ENCODE measurements at places on chromosomes 6 and 20. TPM values are rescaled to one million over a fixed set of nuclear protein-coding genes. Genes with fewer than 3 reads are reported as not detected.
A peak's percentile ranks its signal among the peaks of the same experiment; 100 is the strongest.

PRPF6 gene
- 60.8 TPM for total RNA-seq

ADAM33 gene
- not detected for total RNA-seq

CPNE5 gene
- total RNA-seq: 1.3 TPM

EPPIN gene
- not detected for total RNA-seq

- no peak for DNase-seq
Observed at GRCh38 chr6:7578931-7579330, 11.1 kb upstream of the SNRNP48 start.

DNA sequence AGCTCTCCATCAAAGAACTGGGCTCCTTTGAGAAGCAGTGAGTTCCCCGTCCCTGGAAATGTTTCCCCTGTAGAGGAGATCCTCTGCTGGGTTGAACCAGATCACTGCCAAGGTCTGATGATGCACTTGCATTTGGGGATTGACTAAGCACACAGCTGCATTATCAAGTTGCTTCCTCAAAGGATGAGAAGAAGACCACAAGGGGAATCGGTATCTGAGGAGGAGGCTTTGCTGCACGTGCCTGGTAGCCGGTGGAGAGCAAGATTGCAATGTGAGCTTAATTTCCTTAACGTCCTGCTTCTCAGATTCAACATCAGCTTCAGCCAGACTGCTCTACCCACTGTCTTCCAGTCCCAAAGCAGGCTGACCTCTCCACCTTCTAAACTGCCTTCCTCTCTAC is 128.8 kb upstream of the STMND1 start:
- DNase-seq: no peak

- peak; percentile 51 for DNase-seq
Observed at GRCh38 chr6:53718597-53719460, 53.3 kb upstream of the KLHL31 start.

GRCh38 chr6:109290143-109290931 is 91.9 kb downstream of the CD164 start:
- no peak for DNase-seq

DNA sequence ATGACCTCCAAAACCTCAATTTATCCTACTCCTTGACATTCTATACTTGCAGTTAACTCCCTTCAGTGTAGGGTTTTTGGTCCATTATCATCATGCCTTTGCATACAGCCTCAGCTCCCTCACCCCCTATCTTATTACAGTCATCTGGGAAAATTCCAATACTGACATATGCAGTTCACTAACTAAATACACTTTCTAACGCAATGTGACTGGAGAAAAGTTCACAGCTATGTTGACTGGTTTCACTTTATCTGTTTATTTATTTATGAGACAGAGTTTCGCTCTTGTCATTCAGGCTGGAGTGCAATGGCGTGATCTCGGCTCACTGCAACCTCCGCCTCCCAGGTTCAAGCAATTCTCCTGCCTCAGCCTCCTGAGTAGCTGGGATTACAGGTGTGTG is 64.9 kb downstream of the CRYBG1 start:
- no peak for DNase-seq

DNA sequence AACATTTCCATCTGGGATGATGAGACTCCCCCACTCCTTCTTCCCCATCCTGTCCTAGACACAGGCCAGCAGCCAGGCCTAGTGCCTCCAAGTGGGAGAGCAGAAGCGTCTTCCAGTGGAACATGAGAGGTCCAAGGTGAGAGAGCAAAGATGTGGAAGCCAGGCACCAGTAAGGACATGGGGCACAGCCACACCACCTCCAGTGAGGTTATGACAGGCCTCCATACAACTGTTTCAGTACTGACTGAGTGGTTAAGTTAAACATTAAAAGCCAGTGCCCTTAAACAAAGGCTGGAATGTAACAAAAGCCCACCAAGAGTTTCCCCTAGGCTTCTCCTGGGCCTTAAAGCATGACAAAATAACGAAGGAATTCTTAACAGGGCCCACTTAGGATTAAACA is 5.3 kb downstream of the ZBTB24 start:
- DNase-seq: no peak

DNA sequence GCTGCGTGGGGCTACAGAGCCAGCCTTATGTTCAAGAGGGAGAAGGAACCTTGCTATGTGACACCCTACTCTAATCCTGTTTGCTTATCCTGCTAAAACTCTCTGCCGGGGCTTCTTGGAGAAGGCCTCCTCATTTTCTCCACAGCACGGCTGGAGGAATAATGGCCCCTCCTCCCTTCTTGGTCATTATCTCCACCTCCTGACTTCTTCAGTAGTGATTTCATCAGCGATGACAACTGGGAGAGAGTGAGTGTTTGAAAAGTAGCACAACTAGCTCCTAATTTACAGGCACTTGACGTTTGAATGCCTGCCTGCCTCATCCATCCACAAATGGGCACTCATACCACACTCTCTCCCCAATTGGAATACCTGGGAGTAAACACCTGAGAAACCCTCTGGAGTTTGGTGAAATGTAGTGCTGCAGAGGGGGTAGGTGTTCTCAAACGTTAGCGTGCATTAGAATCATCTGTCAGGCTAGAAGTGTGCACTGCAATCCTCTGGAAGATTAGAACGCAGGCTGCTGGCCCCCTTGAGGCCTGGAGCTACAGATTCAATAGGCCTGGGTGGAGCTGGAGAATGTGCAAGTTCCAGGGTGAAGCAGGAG is 148.5 kb downstream of the FOXC1 start:
- DNase-seq: no peak

DNA sequence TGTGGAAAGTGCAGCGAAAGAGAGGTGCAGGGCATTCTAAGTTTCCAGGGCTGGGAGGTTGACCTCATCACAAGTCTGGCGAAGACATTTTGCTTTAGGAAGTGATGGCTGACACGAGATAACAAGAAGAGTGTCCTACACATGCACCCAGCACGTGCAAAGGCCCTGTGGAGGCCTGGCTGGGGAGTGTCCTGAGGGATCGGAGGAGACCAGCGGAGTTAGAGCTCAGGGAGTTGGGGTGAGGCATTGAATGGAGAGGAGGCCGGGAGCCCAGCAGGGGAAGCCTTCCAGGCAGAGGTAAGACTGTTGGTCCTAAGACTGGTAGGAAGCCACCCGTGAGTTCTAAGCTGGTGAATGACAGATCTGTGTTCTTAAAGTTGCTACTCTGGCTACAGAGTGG is 58.4 kb downstream of the PPP1R14C start:
- no peak for DNase-seq

- DNase-seq: no peak
Observed at GRCh38 chr6:111583986-111584385, 21.7 kb downstream of the TRAF3IP2 start.

DNA sequence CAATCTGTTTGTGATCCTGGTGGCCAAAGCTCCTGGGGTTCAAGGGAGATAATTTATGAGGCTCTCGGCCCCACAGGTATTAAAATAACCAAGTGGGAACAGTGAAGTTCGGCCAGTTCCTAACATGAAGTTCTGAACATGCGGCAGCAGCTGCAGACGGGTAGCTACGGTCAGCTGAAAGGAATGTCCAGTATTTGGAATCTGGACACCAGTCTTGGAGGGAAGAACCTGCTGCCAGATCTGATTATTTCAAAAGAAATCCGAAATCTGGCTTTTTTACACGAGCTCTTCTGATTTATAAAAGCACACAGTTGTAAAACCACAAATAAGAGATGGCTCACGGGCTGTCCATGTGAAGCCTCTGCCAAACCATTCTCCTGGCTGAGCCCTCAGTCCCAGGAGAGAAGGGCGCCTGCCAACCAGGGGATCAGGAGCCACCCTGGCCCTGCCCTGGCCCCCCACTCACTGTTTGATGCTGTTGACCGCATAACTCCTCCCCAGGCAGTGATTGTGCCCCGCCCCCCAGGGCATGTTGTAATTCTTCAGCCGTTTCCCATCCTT is 28.2 kb upstream of the KCNB1 start:
- no peak for DNase-seq

- no peak for DNase-seq
Observed at GRCh38 chr20:57064836-57065235, 201.6 kb downstream of the BMP7 start.

DNA sequence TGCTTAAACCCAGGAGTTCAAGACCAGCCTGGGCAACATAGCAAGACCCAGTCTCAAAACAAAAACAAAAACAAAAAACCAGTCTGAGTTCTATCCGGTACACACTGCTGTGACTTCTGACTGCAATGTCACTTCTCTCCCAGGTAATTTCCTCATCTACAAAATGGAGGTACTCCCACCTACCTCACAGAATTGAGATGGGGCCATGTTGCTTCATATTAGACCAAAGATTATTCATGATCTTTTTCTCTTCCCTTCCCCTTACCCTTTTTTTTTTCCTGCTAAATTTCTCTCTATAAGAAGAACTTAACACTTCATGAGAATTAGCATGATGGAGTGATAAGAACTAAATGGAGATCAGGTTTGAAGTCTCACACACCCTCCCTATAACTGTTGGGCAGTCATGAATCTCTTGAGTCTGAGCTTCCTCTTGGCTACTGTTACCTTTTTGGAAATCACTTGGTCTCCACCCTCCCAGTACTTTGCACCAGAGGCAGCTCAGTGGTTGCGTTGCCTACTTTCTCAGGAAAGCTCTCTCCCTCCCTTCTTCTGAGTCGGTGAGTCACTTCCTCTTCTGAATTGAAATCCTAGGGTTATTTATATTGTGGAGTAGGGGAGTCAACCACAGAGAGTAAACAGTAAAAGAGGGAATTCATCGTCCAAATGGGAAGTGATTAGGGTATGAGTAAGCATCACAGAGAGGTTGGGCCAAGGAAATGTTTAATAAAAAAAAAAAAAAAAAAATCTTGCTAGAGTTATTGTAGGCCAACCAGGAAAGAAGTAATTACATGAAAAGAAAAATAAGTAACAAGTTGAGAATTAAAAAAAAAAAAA is 59.9 kb upstream of the MAP7 start:
- peak; percentile 100 for DNase-seq

DNA sequence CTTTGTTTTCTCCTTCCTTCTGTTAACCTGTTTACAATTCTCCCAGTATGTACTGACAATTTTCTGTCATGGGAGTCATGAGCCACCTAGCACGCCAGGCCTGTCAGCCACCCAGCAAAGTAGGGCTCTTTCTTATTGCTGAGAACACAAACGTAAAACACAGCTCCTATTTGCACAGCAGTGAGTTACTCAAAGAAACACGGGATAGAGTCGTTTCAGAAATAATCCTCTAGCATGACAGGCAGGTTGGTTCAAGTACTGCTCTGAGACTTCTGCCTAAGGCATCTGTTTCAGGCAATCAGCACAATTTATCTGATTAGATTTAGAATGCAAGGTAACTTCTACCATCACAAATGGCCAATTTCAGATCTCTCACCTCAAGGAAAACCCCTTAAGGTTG is 88.8 kb downstream of the CD24 start:
- no peak for DNase-seq

- DNase-seq: no peak
Observed at GRCh38 chr20:31394900-31395299, 4.5 kb upstream of the DEFB119 start.

GRCh38 chr20:53655625-53656292 is 62.1 kb upstream of the ZNF217 start:
- no peak for DNase-seq

GRCh38 chr6:165129086-165129485 is 180.3 kb downstream of the C6orf118 start:
- DNase-seq: no peak

DNA sequence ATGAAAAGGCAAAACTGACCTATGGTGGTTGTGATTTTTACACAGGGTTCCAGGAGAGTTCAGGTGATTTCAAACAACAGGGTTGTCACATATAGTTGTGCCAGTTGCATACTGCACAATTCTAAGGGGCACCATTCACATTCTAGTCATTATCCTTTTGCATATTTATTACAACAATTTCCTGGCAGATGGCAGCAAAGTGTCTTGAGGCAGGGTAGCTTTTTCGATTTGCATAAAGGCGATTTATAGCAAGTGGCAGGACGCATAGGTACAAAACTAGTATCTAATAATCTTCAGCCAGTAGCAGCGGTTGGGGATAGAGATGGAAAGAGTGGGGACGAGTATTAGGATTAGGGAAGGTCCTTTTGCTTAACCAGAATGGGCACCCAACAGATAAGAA is 46.5 kb upstream of the TRAF3IP2 start:
- no peak for DNase-seq

GRCh38 chr6:42275376-42276033 is 57.8 kb upstream of the MRPS10 start:
- DNase-seq: no peak

DNA sequence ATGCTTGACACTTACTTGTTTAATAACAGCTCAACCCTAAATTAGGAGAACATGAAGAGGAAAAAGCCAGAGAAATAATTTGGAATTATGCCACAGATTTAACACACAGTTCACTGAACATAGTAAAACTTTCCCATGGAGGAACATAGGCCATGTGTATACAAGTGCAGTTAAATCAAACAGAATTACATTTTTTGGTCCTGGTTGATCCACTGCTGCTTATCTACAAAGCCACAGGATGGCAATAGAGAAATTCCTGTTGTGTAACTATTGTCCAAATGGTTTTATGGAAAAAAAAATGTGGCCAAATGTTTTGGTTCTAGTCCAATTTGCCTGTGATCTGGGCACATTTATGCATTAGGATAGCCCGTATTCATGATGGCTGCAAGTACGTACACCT is 136.8 kb downstream of the ALDH8A1 start:
- DNase-seq: no peak

- peak; percentile 6 for DNase-seq
Observed at GRCh38 chr6:8029243-8029870, 34.8 kb downstream of the BLOC1S5 start.

GRCh38 chr20:17961587-17961940 is 7.0 kb downstream of the SNX5 start:
- no peak for DNase-seq
